Omental fat pad (tissue), 4 donors: ENCODE measurements at places on chromosomes 16 and 17.

- peak; percentile 52 for DNase-seq
Observed at GRCh38 chr16:641326-642188, at the start of gene MCRIP2. Gene MCRIP2, plus strand, starts transcription at chr16:641828. Its CDS starts 164 bp downstream, at chr16:641992.

DNA sequence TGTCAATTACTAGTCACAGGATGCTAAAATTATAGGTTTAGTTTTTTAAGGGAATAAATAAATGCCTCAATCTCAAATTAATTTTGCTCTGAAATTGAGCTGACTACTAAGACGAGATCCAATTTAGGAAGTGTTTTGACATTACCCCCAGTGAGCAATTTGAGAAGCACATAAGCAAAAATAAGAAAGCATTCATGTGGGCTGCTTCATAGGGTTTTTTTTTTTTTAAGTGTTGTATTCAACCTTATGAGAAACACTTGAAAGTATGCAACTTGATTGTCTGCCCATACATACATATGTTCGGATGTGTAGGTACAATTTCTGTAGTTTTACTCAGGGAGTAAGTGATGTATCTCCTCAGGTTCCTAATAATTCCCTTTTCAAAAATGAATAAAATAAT, 77.6 kb downstream of the PRKCA start:
- DNase-seq, result no peak

GRCh38 chr17:8963014-8963413, 2.5 kb downstream of the PIK3R5 start:
- no peak for DNase-seq

DNA sequence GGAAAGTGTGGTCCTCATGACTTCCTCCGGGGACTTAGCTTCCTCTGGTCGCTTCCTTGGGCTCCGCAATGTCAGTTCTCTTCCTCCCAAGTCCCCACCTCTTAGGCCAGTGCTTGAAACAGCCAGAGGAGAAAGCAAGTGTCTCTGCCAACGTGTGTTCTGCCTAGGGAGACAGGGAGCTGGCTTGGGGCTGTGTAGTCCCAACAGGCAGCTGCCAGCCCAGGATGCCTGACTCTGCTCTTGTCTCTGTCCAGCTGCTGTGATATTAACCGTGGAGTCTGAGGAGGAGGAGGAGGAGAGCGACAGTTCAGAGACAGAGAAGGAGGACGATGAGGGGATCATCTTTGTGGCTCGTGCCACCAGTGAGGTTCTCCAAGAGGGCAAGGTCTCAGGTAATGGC, 13.5 kb upstream of the PLEKHG4 start:
- DNase-seq, result no peak

GRCh38 chr17:37170881-37171425, 204.8 kb upstream of the C17orf78 start:
- no peak for DNase-seq

- DNase-seq, result no peak
Observed at GRCh38 chr17:9760266-9760665, 31.1 kb downstream of the DHRS7C start.

DNA sequence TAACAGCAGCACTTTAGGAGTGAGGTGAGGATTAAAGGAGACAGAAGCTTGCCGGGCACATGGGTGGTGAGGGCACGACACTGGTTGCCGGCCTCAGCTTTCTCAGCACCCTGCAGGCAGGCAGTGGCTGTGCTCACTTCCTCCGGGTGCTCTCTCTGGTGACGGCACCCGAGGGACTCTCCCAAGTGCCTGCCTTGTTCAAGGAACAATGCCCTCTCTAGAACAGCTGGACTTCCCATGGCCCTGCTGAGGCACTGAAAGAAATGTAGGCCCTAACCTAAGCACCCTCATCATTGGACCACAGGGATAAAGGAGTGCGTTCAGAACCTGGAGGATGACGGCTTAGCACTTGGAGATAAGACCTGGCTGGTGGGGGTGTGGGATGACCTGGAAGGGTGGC, 72.7 kb downstream of the N4BP1 start:
- no peak for DNase-seq

GRCh38 chr17:77237232-77238008, 96.7 kb downstream of the SEC14L1 start:
- DNase-seq, result no peak

DNA sequence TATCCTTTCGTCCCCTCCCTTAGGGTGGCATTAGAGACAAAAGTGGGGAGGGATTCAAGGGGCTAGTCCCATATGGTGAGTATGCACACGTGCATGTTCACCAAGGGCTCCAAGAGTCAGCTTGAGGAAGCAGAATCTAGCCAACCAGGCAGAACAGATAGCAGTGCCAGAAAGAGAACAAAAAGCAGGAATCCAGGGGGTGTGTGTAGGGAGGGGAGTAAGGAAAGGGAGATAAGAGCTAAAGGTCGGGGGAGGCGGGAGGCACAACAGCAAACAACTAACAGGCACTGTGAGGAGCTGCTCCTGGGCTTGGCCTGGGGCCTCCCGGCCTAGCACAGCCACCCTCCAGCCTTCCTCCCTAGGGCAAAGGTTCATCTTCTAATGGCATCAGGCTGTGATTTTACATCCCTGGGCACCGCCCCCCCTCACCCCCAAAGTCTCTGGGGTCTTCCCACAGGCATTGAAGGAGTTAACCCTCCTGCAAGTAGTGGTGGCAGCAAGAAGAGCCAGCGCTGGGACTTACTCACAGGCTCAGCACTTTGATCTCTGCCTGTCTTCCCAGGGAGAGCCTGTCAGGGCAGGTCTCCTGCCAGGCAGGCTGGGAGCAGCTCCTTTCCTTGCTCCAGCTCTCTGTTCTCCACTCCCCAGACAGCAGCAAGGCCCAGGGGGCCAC, 12.4 kb upstream of the SUPT4H1 start:
- DNase-seq, result no peak

GRCh38 chr16:78926723-78927210, 673.8 kb downstream of the MAF start:
- no peak for DNase-seq

GRCh38 chr16:19389246-19389645, 28.4 kb upstream of the TMC5 start:
- DNase-seq, result peak; percentile 55

DNA sequence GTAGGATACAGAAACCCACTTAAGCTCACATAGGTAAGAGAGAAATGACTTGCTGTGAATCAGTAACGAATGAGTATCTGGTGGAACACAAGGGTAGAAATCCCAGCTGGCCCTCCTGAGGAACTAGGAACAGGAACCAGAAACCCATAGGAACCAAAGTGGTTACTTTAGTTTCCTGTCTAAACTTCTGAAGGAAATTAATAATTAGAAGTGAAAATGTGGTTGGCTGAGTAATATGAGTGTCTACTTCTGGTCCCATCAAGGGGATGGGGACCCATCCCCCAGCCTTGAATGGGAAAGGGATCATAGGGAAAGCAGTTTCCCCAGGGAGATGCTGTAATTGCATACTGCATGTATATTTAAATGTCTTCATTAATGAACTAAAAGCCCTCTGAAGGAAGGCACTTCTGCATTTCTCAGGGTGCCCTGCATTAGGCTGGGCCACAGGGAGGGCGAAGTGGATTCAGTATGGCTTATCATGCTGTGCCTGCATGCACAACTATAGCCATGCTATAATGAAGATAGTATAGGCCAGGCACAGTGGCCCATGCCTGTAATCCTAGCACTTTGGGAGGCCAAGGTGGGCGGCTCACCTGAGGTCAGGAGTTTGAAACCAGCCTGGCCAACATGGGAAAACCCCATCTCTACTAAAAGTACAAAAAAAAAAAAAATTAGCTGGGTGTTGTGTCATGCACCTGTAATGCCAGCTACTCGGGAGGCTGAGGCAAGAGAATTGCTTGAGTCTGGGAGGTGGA, 45.6 kb downstream of the CYB5B start:
- no peak for DNase-seq

GRCh38 chr17:9658593-9659211, 13.4 kb downstream of the USP43 start:
- no peak for DNase-seq
